ENCODE measurements at places on chromosomes 1 and 21.

GRCh38 chr1:40699787-40700186 lies 8.3 kb downstream of the NFYC start:
- no peak for DNase-seq

GRCh38 chr21:34522284-34522683 lies 10.3 kb upstream of the KCNE1 start:
- no peak for DNase-seq

DNA sequence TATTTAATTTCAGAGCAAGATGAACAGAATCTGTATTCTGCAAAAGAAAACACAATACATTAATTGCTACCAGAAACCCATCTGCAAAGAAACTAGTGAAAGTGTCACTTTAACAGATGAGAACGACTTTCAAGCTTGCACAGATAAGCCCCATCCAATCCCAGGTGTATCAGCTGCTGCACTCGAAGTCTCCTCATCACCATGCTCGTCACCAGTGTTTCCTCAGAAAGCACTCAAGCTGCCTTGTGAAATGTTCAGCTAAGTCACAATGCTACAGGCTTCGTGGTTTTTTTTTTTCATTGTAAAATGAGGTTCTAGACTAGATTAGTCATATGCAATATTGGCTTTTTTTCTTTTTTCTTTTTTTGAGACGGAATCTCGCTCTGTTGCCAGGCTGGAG lies 3.3 kb upstream of the TOMM20 start:
- no peak for DNase-seq

DNA sequence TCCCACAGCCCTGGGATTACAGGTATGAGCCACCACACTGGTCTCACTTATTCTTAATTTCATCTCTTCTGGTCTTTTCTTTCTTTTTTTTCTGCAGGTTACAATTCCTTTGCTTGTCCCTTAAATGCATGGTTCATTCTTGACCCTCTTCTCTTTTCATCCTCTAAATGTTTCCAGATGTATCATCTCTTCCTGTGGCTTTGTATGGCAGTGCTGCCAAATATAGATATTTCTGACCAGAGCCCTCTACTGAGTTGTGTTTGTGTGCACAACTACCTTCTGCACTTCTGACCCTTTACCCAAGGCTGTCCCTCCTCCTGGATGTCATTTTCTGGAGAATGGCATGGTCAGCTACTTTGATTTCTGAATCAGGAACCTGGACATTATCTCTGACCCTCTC lies 32.5 kb downstream of the OLFML3 start:
- DNase-seq: no peak

- DNase-seq: no peak
Measured at GRCh38 chr1:159122005-159122621, 45.5 kb upstream of the AIM2 start.

DNA sequence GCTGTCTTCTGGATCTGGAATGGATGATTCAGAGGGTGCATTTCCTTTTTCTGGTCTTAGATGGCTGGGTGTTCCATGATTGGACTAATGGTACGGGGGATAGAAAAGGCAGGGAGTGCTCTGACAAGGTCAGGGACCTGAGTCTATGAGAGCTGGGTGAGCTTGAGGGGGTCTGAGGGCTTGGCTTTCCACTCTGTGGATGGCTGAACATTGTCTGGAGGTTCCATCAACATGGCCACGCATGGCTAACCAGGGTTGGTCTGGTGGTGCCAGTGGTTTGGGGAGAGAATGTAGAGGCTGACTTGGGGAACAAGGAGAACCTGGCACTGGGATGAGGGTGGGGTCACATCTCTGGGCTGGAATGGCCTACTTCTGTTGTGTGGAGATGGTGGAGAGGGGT lies 41.5 kb upstream of the TSPAN2 start:
- no peak for DNase-seq

DNA sequence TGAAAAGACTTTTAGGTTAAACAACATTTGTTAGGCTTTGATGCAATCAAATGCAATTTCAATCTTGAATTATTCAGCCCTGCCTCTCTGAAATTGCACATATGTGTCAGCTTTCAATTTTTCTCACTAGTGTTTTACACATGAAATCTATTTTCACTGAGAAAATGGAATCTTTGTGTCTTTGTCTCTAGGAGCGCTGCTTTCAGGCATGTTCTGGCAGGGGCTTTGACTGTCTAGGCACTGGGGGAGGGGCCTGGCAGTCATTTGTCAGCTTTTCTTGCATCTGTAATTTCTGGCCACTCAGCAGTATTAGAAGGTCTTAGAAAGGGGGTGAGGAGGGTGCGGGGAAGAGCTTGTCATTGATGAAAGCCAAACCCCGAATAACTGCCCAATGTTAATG lies 264.4 kb downstream of the PTPRC start:
- DNase-seq: no peak
